ENCODE measurements at places on chromosomes 13 and 19.

DNA sequence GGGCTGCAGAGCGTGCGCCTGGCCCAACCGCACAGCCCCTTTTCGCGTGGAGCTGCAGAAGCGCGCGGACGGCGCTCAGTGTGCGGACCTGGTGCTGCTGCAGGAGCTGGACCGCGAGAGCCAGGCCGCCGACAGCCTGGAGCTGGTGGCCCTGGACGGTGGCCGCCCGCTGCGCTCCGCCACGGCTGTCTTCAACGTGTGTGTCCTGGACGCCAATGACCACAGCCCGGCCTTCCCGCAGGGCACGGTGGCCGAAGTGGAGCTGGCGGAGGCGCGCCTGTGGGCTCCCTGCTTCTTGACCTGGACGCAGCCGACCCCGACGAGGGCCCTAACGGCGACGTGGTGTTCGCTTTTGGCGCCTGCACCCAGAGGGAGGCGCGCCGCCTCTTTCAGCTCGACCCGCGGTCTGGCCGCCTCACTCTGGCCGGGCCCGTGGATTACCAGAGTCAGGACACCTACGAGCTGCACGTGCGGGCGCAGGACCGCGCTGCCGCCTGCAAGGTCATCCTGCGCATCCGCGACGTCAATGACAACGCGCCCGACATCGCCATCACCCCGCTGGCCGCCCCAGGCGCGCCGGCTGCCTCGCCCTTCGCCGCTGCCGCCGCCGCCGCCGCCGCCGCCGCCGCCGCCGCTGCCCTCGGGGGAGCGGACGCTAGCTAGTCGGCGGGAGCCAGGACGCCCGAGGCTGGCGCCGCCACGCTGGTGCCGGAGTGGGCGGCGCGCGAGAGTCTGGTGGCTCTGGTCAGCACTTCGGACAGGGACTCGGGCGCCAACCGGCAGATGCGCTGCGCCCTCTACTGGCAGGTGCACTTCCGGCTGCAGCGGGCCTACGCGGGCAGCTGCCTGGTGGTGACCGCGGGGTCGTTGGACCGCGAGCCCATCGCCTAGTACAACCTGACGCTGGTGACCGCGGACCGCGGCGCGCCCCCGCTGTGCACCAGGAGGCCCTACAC is 172.2 kb downstream of the OLFM4 start:
- no peak for DNase-seq

DNA sequence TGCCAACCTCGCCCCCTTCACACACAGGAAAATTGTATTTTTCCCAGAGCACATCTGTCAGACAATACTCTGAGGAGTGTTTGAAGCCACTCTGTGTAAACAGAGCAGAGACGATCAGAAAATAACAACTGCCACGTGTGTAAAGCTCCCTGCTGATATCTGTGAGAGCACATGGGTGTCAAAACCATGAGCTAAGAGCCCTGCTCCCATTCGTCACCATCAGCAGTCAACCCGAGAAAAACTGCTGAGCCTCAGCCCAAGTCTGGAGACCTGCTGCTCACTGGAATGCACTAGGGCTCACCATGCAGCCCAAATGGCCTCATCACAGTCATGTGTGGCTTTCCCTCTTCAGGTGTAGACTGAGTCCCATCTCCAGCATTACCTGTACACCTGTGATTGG is 304.1 kb downstream of the FGF14 start:
- no peak for DNase-seq

DNA sequence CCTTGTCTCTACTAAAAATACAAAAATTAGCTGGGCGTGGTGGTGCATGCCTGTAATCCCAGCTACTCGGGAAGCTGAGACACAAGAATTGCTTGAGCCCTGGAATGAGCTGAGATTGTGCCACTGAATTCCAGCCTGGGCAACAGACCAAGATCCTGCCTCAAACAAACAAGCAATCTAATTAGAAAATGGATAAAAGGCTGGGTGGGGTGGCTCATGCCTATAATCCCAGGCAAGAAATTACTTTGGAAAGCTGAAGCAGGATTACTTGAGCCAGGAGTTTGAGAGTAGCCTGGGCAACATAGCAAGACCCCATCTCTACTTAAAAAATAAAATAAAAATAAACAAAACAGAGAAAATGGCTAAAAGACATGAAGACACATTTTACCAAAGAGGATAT is 77.0 kb downstream of the CAB39L start:
- DNase-seq: no peak

DNA sequence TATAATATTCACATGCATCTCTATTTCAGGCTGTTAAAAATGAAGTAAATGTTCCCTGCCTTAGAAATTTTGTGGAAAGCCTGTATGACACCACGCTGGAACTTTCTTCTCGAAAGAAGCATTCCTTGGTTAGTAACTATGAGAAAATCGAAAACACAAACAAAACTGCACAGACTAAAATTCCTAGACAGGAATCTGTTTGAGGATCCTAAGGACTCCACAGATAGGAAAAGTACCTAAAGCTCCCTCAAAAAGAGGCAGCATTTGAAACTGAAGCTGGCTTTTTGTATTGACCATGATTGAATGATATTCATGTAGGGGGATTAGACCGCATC is 103.4 kb downstream of the FRY start:
- no peak for DNase-seq

- DNase-seq: peak; percentile 51
These were observed 134.7 kb downstream of the MIPEP start for GRCh38 chr13:23754506-23754905.

DNA sequence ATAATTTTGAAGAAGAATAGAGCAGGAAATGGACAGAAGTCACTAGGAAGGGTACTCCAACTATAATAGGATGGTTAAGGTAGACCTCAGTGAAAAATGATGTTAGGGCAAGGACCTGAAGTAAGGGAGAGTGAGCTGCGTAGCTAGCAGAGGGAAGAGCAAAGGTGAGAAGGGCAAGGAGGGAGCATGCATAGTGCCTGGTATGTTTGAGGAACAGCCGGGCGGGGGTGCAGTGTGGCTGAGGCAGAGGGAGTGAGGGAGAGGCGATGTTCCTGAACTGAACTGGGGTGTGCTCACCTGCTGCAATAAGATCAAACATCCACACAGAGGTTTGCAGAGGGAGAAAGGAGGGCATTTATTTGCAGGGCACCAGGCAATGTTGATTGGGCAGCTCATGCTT is 110.4 kb downstream of the DNAJC15 start:
- DNase-seq: no peak

- no peak for DNase-seq
These were observed 2.9 kb downstream of the EDNRB start for GRCh38 chr13:77915686-77916085.

- DNase-seq: peak; percentile 49
These were observed 552 bp downstream of the KPNA3 start for GRCh38 chr13:49791711-49792549.

DNA sequence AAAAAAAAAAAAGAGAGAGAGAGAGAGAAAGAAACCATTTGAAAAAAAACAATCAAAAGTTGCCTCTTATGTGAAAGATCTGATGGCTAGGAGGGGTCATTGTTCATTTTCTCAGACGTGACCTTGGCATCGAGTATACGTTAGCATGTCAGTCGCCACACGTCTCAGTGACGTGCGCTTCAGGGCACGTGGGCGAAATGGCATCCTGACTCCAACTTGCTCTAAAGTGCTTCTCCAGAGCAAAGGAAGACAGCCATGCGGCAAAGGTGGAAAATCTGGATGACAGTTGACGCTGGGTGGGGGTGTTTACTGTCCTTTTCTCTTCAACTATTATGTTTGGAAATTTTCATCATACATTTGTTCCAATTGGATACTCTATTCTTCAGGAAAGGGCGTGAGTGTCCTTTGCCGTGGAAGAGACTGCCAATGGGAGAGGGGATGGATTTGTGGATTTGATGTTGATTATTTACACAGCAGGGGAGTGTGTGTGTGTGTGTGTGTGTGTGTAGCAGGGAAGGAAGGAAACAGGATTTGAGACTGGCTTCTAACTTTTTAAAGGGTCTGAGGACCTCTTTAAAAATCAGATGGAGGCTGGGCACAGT is 25.0 kb downstream of the KLF2 start:
- DNase-seq: no peak

GRCh38 chr13:23811366-23812062 is 77.7 kb downstream of the MIPEP start:
- no peak for DNase-seq

DNA sequence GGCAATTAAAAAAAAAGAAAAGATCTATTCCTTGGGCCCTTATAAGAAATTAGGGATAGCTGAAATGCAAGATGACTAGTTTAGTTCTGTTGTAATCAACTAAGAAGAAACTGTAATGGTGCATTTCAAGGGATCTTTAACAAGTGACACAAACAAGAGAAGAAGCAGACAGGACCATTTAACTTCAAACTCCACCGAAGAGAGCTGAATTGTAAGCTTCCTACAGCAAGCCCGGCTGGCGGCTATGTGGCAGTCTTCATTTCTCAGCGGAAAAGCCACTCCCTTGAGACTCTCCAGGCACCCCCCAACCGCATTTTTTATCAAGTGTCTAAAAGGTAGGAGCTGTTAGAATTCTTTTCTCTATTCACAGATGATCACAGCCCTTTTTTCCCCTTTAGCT is 305.2 kb upstream of the ZNF507 start:
- DNase-seq: no peak

- DNase-seq: no peak
These were observed 459 bp downstream of the PCDH20 start for GRCh38 chr13:61415058-61415721.

DNA sequence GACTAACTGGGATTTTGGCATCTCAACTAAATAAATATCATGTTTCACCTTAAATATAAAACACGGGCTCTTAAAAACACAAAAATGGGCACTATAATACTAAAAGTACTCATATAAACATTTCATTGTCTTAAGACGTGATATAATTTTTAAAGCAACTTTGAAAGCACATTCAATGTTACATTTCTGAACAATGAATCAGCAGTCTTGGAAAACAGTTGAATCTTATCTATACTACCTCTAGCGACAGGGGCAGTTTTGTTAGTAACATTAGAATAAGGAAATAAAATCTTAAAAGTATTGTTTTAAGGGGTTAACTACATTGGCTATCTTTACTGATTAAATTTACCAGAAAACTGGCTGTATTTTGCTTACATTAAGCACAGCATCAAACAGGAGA is 156.9 kb downstream of the UGGT2 start:
- no peak for DNase-seq

DNA sequence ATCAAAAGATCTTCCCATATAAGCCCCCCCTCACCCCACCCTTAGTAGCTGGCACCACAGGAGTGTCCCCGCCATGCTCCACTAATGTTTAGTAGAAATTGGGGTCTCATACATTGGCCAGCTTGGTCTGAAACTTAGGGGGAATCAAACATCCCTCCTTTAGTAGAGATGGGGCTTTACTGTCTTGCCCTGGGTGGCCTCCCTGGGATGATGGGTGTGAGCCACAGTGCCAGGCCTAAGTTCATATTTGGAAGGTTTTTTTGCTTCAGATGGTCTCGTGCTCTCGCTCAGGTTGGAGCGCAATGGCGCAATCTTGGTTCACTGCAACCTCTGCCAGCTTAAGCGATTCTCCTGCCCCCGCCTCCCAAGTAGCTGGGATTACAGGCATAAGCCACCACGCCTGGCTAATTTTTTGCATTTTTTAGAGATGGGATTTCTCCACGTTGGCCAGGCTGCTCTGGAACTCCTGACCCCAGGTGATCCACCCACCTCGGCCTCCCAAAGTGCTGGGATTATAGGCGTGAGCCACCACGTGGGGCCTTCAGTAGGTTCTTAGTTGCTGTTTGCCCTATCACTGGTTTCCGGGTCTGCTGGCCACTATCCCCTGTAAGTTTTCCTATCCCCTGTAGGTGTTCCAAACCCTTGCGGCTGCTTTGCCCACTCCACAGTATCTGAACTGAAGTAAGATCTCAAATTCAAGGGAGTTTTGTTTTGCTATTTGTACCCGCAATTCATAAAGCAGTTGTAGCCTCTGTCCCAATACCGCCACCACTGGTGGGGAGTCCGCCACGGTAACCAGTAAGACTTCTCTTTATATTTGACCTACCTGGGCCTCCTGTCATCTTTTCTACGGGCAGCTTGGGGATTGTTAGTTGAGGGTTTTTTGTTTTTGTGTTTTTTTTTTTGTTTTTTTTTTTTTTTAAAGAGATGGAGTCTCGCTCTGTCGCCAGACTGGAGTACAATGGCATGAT is 34.1 kb downstream of the NLRP12 start:
- DNase-seq: no peak

DNA sequence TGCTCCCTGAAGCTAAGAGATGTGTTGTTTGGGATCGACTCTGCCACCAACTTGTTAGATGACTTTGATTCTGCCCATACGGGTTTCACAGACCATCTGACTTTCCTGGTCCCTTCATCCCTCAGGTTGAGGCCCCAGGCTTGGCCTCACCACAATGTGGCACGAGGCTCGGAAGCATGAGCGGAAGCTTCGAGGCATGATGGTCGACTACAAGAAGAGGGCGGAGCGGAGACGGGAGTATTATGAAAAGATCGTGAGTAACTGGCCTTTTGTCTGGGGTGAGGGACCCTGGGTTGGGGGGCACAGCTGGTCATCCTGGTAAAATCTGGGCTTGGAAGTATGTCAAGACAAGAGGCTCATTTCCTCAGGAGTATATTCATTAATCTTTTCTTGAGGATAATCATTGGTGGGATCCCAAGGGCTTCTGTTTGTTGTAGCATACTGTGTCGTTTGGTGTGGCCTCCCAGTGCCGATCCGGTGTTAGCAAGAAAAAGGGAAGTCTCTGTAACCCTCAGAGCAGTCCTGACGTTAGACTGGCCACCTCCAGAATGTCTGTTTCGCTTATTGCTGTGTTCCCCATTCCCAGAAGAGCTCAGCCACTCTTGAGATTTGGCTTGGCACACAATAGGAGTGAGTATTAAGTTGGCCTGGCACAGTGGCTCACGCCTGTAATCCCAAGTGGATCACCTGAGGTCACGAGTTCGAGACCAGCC is 1.4 kb downstream of the CLASRP start:
- no peak for DNase-seq

- no peak for DNase-seq
These were observed 271.3 kb downstream of the PCDH20 start for GRCh38 chr13:61144301-61144700.

GRCh38 chr13:29545988-29546387 is 49.5 kb downstream of the SLC7A1 start:
- DNase-seq: no peak

GRCh38 chr13:110771194-110771593 is 57.7 kb downstream of the ING1 start:
- no peak for DNase-seq

GRCh38 chr13:70473907-70474306 is 365.7 kb upstream of the KLHL1 start:
- no peak for DNase-seq

- peak; percentile 77 for DNase-seq
These were observed 3.1 kb downstream of the KISS1R start for GRCh38 chr19:920051-920864.

- DNase-seq: no peak
These were observed 31.7 kb downstream of the INSR start for GRCh38 chr19:7262470-7262869.

- DNase-seq: no peak
These were observed 444.4 kb downstream of the SUCLA2 start for GRCh38 chr13:47556703-47557102.

- DNase-seq: no peak
These were observed 300.7 kb upstream of the MIR17HG start for GRCh38 chr13:91046715-91047327.

DNA sequence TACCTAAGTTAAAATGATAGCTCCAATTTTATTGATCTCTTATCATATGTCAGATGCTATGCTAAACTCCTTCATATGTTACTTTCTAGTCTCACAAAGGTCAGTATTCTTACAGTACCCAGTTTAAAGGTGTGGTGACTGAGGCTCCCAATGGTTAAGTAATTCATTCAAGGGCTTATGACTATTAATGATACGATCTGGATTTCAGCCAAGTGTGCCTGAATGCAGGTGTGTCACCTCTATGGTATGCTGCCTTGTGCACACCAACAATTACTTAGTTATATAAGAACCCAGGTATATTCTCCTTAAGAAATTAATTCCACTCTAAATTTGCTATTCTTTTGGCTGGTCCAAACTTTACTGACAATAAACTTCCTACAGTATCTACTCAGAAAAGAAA is 84.6 kb upstream of the TRPC4 start:
- no peak for DNase-seq

All from CD4-positive, alpha-beta T cell treated with Interleukin-10 for 1 hour (primary cell).